ENCODE measurements at places on chromosomes 7 and 10. TPM values are rescaled to one million over a fixed set of nuclear protein-coding genes. Genes with fewer than 3 reads are reported as not detected.

Gene AOAH
- not detected for polyA plus RNA-seq

Gene OR2A42
- not detected for polyA plus RNA-seq

Gene GHRHR
- not detected for polyA plus RNA-seq

Gene ELOVL3
- polyA plus RNA-seq = not detected

- H3K4me1 ChIP-seq = no peaks in the 10 kb centered on the region
- H3K27me3 ChIP-seq = no peaks in the 10 kb centered on the region
- no peak for DNase-seq
Measured at GRCh38 chr10:1539216-1539615, 198.1 kb downstream of the ADARB2 start.

- no peaks in the 10 kb centered on the region for H3K27me3 ChIP-seq
- H3K36me3 ChIP-seq = peaks cover 6% of the 10 kb centered on the region
- DNase-seq = no peak
- peaks cover 5% of the 10 kb centered on the region for H3K4me1 ChIP-seq
Measured at GRCh38 chr10:4831091-4831490, 5.1 kb downstream of the AKR1E2 start.

DNA sequence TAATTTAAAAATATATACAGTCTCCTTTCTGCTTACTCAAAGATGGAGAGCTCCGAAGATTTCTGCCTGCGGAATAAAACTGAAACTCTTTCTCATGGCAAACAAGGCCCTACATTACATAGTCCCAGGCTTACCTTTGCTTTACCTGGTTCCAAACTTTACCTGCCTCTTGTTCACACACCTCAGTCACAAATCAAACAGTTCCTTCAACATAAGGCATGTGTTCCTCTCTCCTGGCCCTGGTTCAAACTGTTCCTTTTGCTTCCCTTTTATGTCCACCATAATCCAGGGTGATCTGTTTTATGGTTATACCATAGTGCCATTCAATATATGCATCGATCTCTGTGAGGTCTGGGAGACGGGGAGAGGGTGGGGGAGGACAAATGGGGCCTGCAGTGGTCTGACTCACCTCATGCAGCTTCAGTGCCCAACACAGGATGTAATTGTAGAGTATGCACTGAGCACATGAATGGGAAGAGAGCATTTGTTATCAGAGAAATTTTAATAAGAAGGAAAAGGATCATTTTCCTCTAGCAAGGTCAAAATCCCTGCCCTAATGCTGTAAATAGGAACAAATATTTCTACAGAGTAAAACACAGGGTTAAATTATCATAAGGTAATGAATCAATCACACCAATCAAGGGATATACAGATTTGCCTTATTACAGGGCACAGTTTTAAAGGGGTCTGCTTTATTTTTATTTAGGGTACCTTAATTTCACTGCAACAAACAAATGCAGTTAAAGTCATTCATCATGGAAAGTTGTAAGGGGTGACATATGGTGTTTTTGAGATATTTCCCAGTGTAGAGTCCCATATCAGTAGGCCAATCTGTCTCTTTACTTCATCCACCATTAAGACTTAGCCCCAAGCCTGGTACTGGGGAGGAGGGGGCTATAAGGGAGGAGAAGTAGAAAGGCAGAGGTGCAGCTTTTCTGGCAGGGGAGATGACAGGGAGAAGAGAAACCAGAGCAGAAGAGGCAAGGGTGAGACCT, 88.8 kb upstream of the PDE1C start:
- peaks cover 62% of the 10 kb centered on the region for H3K4me1 ChIP-seq
- no peaks in the 10 kb centered on the region for H3K27me3 ChIP-seq
- H3K36me3 ChIP-seq = no peaks in the 10 kb centered on the region
- peak overlapping the region; percentile 38 for H3K27ac ChIP-seq
- H3K4me3 ChIP-seq = no peak overlapping the region
